ENCODE measurements at places on chromosomes 12 and 14.

GRCh38 chr12:131830335-131830913 is 2.2 kb downstream of the MMP17 start:
- DNase-seq = peak; percentile 30

- no peak for DNase-seq
Observed at GRCh38 chr14:104657563-104658324, 31.7 kb upstream of the INF2 start.

DNA sequence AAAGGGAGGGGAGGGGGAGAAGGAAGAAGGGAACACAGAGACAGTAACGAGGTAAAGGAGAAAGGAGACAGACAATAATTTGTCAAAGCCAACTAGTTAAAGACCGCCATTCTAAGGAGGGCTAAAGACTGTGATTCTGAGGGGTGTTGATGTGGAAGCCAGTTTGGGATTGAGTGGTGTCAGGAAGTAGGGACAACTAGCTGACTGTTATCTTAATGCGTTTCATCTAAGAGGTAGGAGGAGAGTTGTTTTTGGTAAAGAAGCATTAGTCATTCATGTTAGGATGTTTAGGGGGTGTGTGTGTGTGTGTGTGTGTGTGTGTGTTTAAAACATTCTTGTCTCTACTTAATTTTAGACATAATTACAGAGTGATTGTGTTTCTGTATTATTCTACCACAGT is 95.0 kb downstream of the INSM2 start:
- no peak for DNase-seq

- no peak for DNase-seq
Observed at GRCh38 chr12:56348776-56349175, 10.1 kb downstream of the IL23A start.

All from NCI-H187 (cell line).